ENCODE measurements at places on chromosomes 4 and X. TPM values are rescaled to one million over a fixed set of nuclear protein-coding genes. Genes with fewer than 3 reads are reported as not detected.
A peak's percentile ranks its signal among the peaks of the same experiment; 100 is the strongest.

DNA sequence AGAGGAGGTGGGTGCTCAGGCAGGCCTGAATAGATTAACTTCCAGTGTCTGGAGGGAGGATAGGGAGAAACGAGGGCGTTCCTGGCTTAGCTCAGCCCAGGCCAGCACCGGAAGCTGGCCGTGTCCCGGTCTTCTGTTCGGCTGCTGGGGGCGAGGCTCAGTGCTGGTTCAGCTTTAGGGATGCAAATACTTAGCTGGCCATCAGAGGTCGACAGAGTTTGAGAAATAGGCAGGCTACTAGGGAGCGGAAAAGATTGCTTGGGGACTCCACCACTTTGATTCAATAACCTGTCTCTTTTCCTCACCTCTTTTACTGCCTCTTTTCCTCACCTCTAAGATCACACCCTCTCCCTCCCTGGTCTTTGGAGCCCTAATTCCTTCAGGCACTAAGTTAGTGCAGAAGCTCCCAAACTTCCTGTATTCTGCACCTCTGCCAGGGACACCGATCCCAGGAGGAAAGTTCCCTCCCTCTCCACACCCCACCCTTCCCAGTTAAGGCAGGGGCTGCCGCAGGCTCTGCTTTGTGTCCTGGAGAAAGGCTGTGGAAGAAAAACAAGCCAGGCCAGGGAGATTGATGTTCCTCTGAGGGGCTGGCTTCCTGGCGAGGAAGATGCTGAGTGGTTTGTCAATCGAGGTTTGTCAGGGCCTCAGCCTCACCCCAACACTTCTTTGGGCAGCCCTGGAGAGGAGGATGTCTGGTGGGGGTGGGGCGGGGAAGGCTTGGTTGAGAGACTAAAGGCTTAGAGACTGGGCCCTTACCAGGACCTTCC is 6.0 kb upstream of the EFNB1 start:
- H3K36me3 ChIP-seq, result no peaks in the 10 kb centered on the region
- H3K27me3 ChIP-seq, result no peaks in the 10 kb centered on the region
- H3K27ac ChIP-seq, result no peak overlapping the region
- DNase-seq, result peak; percentile 67
- H3K4me1 ChIP-seq, result no peaks in the 10 kb centered on the region

SAGE1 gene
- not detected for total RNA-seq

GRCh38 chrX:2242980-2243379 is 257.8 kb downstream of the DHRSX start:
- H3K4me3 ChIP-seq, result no peak overlapping the region
- H3K27me3 ChIP-seq, result no peaks in the 10 kb centered on the region
- no peaks in the 10 kb centered on the region for H3K4me1 ChIP-seq
- DNase-seq, result no peak

DOK7 gene
- 33.5 TPM for total RNA-seq

DNA sequence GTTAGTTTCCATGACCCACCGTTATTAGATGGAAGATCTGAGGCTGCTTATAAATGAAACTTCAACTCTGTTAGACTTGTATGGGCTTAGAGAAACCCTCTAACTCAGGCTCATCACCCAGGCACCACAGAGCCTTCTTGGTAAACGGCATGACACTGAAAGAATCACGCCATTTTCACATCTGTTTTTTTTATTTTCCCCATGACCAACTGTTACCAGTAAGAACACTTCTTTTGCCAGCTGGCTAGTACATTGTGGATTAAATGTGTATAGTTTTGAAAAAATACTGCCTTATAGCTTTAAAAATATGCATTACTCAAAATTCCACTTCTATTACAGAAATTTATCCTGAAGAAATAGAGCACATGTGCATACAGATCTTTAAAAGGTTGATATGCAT is 48.0 kb upstream of the APELA start:
- H3K36me3 ChIP-seq, result no peaks in the 10 kb centered on the region
- H3K27me3 ChIP-seq, result no peaks in the 10 kb centered on the region
- DNase-seq, result no peak
- no peaks in the 10 kb centered on the region for H3K4me1 ChIP-seq
- H3K27ac ChIP-seq, result no peak overlapping the region

DNA sequence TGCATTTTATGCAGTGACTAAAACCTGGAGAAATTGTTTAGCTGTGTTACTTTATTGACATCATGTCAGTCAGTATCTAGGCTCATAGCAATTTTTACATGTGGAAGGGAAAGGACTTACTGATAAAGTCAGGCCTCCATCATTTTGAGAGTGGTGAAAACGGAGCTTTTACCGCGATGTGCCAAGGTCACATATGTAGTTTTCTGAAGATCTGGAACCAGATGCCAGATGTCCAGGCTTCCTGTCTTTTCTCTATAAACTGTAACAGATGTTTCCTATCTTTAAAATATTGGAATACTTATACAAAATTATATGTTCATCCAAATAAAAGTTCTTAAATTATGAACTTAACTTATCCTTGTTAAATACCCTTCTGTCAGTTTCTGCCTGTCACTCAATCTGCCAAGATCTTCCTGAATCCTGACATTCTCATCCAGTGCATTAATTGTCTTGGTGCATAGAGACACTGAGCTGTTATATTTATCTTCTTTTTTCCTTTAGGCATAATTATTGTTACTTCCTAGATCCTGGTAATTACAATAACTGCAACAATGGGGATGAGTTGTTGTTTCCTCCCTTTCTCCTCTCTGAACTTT is 1646.2 kb upstream of the TENM3 start:
- H3K27ac ChIP-seq, result no peak overlapping the region
- no peak overlapping the region for H3K4me3 ChIP-seq
- H3K4me1 ChIP-seq, result no peaks in the 10 kb centered on the region

GRCh38 chr4:176359590-176359989 is 39.8 kb downstream of the SPCS3 start:
- no peaks in the 10 kb centered on the region for H3K27me3 ChIP-seq
- no peaks in the 10 kb centered on the region for H3K36me3 ChIP-seq
- DNase-seq, result no peak
- no peak overlapping the region for H3K4me3 ChIP-seq
- H3K27ac ChIP-seq, result no peak overlapping the region

ADH1C gene
- 4.6 TPM for total RNA-seq

SPATA4 gene
- not detected for total RNA-seq

OPHN1 gene
- total RNA-seq, result 5.6 TPM

- H3K27ac ChIP-seq, result no peak overlapping the region
- DNase-seq, result no peak
- H3K27me3 ChIP-seq, result peaks cover 4% of the 10 kb centered on the region
- no peaks in the 10 kb centered on the region for H3K4me1 ChIP-seq
These were observed 3.5 kb downstream of the PNCK start for GRCh38 chrX:153669901-153670731.

AVPR2 gene
- total RNA-seq, result 4.8 TPM

DNA sequence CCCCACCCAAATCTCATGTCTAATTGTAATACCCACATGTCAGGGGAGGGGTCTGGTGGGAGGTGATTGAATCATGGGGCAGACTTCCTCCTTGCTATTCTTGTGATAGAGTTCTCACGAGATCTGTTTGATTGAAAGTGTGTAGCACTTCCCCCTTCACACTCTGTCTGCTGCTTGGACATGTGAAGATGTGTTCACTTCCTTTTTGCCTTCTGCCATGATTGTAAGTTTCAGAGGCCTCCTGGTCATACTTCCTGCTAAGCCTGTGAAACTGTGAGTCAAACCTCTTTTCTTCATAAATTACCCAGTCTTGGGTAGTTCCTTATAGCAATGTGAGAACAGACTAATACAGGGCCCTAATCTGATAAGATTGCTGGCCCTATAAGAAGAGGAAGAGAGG is 1514.8 kb downstream of the RPA4 start:
- H3K27me3 ChIP-seq, result no peaks in the 10 kb centered on the region
- no peak overlapping the region for H3K4me3 ChIP-seq
- no peak for DNase-seq

- no peaks in the 10 kb centered on the region for H3K27me3 ChIP-seq
- peaks cover 3% of the 10 kb centered on the region for H3K4me1 ChIP-seq
- no peak for DNase-seq
- no peak overlapping the region for H3K4me3 ChIP-seq
- no peak overlapping the region for H3K27ac ChIP-seq
These were observed 174.6 kb upstream of the PGRMC2 start for GRCh38 chr4:128462103-128462783.

GRCh38 chr4:121599049-121599448 is 97.7 kb downstream of the ANXA5 start:
- H3K36me3 ChIP-seq, result no peaks in the 10 kb centered on the region
- no peak overlapping the region for H3K27ac ChIP-seq
- no peak for DNase-seq
- no peaks in the 10 kb centered on the region for H3K27me3 ChIP-seq
- H3K4me3 ChIP-seq, result no peak overlapping the region

GRCh38 chr4:124846306-124846705 is 133.8 kb upstream of the ANKRD50 start:
- no peak overlapping the region for H3K27ac ChIP-seq
- no peaks in the 10 kb centered on the region for H3K27me3 ChIP-seq
- H3K4me1 ChIP-seq, result no peaks in the 10 kb centered on the region
- no peaks in the 10 kb centered on the region for H3K36me3 ChIP-seq
- DNase-seq, result no peak

GPR50 gene
- not detected for total RNA-seq

DNA sequence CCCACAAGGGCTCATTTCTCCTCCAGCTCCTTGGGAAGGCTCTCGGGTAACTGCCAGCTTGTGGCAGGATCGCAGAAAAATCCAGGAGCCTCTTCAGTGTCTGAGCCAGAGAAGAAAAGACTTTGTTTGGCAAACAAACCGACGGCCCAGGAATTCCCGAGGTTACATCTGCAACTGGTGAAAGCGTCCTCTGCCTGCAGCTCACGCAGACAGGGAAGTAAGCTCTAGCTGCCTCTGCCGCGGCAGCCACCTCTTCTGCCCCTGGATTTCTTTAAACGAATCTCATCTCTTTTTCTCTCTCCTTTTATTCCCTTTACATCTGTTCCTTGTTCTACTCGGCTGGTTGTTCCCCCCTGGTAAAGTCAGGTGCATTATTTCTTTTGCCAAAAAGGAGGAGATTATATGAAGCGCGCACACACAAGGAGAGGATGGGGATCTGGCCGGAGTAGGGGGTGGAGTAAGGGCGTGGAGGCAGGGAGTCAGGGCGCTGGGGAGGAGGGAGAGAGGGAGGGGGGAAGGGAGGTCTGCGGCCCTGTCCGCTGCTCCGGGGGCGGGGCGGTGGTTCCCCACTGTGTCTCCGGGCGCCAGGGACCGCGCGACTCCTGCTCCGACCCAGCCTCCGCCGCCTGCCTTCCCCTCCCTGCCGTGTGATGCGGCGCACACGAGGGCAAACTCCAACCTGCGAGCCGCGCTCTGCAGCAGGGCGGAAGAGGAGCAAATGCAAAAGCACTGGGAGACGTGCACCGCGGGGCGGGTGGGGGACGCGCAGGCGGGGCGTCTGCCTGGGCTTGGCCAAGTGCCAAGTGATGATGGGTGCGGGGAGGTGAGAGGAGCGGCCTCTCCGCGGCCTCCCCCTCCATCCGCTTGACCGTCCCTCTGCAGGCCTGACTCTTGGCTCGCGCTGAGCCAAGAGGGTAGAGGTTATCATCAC is at the start of gene DCHS2:
Gene DCHS2, minus strand, starts transcription at position 459 of the 931 bp plus-strand sequence. Its CDS starts 444 bp downstream, at position 15.
- H3K27ac ChIP-seq, result no peak within 1 kb of the TSS
- no peak for DNase-seq
- peak within 1 kb of the TSS; percentile 32 for H3K4me3 ChIP-seq
- no peaks in the 10 kb centered on the region for H3K4me1 ChIP-seq
- no peaks in the 10 kb centered on the region for H3K36me3 ChIP-seq
- peaks cover 13% of the 10 kb centered on the region for H3K27me3 ChIP-seq

HMX1 gene
- not detected for total RNA-seq

DNA sequence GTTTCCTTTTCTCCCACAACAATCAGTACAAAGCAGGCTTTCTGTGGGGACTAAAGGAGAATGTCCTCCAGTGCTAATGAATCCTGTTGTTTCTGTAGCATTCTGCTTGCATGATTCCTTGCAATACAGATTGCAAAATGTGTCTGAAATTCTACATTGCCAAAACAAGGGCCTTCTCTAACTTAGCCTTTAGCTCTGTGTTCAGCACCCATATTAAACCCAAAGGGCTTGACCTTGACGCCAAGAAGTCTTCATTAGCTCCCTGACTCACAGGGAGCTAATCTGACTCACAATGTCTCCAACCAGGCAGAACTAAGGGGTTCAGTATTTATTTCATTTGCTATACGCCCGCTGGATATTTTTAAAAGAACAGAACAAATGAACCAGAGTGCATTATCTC is 241.4 kb upstream of the CLNK start:
- no peaks in the 10 kb centered on the region for H3K4me1 ChIP-seq
- H3K27me3 ChIP-seq, result no peaks in the 10 kb centered on the region
- H3K27ac ChIP-seq, result no peak overlapping the region
- no peaks in the 10 kb centered on the region for H3K36me3 ChIP-seq
- no peak overlapping the region for H3K4me3 ChIP-seq

GLRB gene
- total RNA-seq, result 8.4 TPM

FRMPD3 gene
- 0.64 TPM for total RNA-seq

DNA sequence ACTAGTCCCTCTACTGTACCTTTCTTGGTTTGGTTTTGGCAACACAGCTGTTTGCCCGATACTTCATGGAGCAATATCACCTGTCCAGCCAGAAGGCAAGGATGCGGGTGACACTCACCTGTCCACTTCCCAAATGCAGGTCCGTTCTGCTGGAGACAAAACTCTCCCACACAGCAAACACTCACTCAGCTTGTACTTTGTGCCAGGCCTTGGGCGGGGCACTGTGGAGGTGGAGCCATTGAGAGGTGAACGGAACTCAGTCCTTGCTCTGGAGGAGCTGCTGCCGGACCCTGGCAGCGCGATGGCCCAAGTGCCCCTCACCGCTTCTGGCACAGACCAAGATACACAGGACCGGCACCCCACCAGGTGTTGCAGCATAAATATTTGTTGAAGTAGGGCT is 15.3 kb upstream of the HMGB3 start:
- H3K27me3 ChIP-seq, result no peaks in the 10 kb centered on the region
- H3K36me3 ChIP-seq, result no peaks in the 10 kb centered on the region
- no peak overlapping the region for H3K4me3 ChIP-seq

GPC3 gene
- 0.75 TPM for total RNA-seq

DNA sequence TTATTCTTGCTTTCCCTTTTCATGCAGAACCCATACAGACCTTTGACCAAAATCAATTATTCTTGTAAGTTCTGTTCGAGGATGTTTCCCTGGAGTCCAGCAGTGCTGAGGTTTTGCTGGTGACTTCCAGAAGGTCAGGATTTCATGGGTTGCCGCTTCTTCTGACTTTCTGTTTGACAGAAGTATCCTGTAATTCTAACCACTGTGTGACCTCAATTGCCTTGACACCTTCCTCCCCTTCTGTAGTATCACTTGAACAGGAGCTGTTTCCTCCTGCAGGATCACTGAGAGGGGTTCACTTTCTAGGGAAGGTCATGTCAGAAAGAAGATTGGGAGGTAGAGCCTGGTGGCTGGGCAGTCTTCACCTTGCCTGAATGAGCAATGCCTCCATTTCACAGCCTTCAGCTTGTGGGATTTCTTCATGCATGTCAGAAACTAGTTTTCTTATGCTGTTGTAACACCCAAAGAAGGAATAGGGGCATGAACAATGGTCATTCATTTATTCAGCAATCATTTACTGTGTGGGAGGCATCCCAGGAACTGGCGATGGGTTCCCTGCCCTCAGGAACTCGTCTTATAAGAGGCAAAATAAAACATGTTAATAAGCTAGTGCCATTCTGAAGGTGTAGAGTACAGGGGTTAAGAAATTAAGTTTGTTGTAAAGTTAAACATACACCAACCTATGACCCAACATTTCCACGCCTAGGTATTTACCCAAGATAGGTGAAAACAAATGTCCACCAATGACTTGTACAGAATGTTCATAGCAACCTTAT is 205.9 kb downstream of the SOWAHB start:
- H3K27me3 ChIP-seq, result no peaks in the 10 kb centered on the region
- peak overlapping the region; percentile 15 for H3K4me3 ChIP-seq
- H3K36me3 ChIP-seq, result no peaks in the 10 kb centered on the region
